Heart right ventricle (tissue), 16 donors: ENCODE measurements at places on chromosomes 16 and 17. TPM values are rescaled to one million over a fixed set of nuclear protein-coding genes. Genes with fewer than 3 reads are reported as not detected.

SLC6A4 gene
- 0.29 TPM for polyA plus RNA-seq

CD300E gene
- 0.07 TPM for polyA plus RNA-seq

MT1A gene
- 11.1 TPM for polyA plus RNA-seq

KRTAP4-4 gene
- polyA plus RNA-seq = not detected

KCNH4 gene
- polyA plus RNA-seq = 0.07 TPM

ODAD4 gene
- polyA plus RNA-seq = 1.2 TPM

CPNE7 gene
- polyA plus RNA-seq = not detected

G6PC1 gene
- polyA plus RNA-seq = not detected

DVL2 gene
- polyA plus RNA-seq = 23.0 TPM

NPIPA2 gene
- 10.6 TPM for polyA plus RNA-seq

PERCC1 gene
- 0.59 TPM for polyA plus RNA-seq

SSTR5 gene
- polyA plus RNA-seq = 1.4 TPM

RPRML gene
- polyA plus RNA-seq = not detected

ABCA5 gene
- polyA plus RNA-seq = 6.9 TPM

VPS35 gene
- polyA plus RNA-seq = 12.7 TPM

KCNH6 gene
- polyA plus RNA-seq = not detected

TSNAXIP1 gene
- polyA plus RNA-seq = 1.2 TPM

DHODH gene
- 6.6 TPM for polyA plus RNA-seq

DPEP1 gene
- polyA plus RNA-seq = not detected

PIRT gene
- polyA plus RNA-seq = not detected

SOCS1 gene
- polyA plus RNA-seq = 10.8 TPM
